ENCODE measurements at places on chromosomes 1 and 21.

- peak; percentile 29 for DNase-seq
Observed at GRCh38 chr1:214520544-214521165, 30.7 kb downstream of the PTPN14 start.

- no peak for DNase-seq
Observed at GRCh38 chr1:15709226-15709625, 25.1 kb downstream of the PLEKHM2 start.

GRCh38 chr1:108880850-108881249 is 4.1 kb downstream of the GPSM2 start:
- no peak for DNase-seq

GRCh38 chr1:59136541-59137275 is 160.2 kb upstream of the FGGY start:
- no peak for DNase-seq

DNA sequence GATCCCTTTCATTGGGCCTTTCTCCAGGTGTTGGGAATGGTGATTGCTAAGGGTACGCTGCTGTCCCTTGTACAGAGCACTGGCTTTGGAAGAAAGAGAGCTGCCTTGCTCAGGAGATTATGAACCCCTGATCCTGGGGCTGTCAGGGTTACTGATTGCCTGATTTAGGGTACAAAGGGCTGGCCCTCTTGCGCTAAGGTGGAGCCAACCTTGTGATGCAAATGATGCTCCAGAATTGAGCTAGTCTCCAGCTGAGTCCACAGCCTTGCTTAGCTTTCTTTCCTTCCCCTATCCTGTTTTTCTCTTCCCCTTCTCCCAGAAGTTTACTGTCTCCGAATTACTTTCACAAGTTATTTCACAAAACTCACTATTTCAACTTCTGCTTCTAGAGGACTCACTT is 334.7 kb downstream of the AMY1C start:
- DNase-seq = no peak

DNA sequence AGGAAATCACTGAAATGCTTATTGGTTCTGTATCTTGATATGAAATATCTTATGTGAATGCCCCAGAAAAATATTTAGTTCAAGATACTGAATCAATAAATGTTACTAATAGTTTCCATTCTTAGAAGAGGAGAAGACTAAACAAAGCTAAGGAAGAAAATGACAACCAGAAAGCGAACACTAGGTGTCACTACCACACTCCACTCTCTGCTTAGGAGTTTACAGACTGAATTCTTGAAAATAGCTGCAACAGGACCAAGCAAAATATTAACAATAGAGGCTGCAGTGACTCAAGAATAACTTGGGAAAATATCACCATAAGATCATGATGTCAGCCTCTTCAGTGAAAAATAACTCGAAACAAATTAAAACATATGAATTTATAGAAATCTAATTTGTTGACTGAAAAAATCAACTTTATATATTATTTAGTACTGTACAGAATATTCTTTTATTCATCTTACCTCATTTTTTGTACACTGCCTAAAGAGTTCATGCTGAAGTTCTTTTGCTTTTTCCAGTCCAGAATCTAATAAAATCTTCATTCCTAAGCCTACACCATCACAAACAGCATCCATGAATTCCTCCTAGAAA is 61.6 kb downstream of the KIF14 start:
- DNase-seq = no peak

DNA sequence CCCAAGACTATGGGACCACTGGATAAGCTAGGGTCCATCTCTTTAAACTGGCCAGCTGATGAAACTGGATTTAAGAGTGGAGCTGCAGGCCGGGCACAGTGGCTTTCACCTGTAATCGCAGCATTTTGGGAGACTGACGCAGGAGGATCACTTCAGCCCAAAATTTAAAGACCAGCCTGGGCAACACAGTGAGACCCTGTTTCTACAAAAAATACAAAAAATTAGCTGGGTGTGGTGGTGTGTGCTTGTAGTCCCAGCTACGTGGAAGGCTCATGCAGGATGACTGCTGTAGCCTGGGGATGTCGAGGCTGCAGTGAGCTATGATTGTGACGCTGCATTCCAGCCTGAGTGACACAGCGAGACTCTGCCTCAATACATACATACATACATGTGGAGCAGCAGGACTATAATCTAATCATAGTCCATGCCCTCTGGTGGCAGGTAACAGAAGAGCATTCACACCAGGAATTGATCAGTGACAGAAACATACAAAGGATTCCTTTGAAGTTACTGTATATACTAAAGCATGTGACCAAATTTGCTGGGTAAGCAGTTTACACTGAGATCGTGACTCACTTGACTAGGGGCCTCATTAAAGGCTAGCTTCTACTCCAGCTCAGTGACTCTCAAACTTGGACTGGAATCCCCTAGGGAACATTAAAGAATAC is 101.5 kb upstream of the SLFNL1 start:
- no peak for DNase-seq

GRCh38 chr1:12276225-12276624 is 46.4 kb downstream of the VPS13D start:
- DNase-seq = no peak

GRCh38 chr21:42746593-42747275 is 93.3 kb downstream of the PDE9A start:
- no peak for DNase-seq

- no peak for DNase-seq
Observed at GRCh38 chr1:62076286-62076685, 118.4 kb upstream of the L1TD1 start.

DNA sequence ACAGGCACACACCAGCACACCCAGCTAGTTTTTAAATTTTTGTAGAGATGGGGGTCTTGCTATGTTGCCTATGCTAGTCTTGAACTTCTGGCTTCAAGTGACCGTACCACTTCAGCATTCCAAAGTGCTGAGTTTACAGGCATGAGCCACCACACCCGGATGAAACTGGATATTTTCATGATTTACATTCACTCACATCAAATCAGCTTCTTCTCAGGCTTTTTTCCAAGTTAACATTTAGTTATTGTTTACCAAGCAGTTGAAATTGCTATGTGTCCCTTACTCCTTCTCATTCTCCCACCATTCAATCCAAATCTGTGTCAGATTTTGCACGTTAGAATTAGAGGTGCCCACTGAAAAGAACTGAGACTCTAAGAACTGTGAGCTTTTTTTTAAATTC is 18.4 kb downstream of the RIT1 start:
- DNase-seq = no peak

GRCh38 chr1:52162947-52163346 is 21.1 kb downstream of the ZFYVE9 start:
- no peak for DNase-seq

- no peak for DNase-seq
Observed at GRCh38 chr1:220703305-220703704, 13.1 kb downstream of the C1orf115 start.

- no peak for DNase-seq
Observed at GRCh38 chr1:225691861-225692516, 39.1 kb upstream of the ENAH start.

DNA sequence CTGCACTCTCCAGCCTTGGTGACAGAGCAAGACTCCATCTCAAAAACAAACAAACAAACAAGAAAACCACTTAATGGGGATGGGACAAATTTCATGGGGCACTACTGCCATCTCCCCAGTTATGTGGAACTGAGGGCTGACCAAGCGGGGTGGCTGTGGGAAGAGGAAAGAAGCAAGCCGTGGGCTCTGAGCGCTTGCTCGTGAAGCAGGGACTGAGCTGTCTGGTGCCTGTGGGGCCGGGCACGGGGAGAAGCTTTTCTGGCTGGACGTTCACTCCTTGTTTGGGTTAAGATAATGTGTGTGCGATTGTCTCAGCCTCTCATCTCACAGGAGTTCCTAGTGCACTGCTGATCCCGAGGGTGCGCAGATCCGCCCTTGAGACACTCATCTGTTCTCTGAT is 22.0 kb upstream of the KIF26B start:
- no peak for DNase-seq

- no peak for DNase-seq
Observed at GRCh38 chr1:30386156-30386926, 337.0 kb downstream of the MATN1 start.

DNA sequence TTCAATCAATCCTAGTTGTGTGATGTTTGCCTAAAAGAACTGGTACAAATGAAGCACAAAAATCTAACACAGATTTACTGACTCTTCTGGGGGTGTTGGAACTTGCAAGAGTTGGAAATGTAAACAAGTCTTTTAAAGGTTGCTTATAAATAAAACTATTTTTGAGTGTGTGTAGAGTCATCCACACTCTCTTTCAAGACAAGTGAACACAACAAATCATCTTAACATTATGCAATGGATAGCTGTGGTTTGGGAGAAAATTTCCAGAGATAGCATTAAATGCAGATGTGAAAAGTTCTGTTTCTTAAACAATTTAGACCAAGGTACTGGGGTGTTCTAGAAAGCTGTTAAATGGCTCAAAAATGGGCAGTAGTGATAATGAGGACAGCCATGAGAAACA is 28.7 kb downstream of the C1orf87 start:
- no peak for DNase-seq

DNA sequence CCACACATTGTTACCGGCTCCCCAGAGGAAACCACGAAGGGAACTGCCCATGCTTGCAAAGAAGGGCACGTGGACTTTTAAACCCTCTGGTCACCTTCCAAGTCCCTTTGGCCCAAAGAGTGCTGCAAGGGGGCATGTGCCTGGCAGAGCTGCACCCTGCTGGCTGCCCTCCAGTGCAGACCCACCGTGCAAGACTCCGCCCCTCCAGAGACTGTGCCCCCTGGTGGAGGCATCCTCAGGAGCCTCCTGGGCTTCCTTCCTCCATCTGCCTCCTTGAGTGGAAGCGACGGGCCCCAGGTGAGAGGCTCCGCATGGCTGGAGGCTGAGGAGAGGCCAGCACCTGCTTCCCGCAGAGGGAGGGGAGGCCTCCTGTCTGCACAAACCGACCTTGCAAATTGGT is 100.6 kb downstream of the CRYAA start:
- no peak for DNase-seq

GRCh38 chr1:244354810-244355278 is 96.9 kb downstream of the ADSS2 start:
- no peak for DNase-seq

- DNase-seq = no peak
Observed at GRCh38 chr1:110487726-110488125, 31.2 kb downstream of the KCNA10 start.

GRCh38 chr21:23874271-23874670 is 1733.0 kb downstream of the MRPL39 start:
- DNase-seq = no peak

DNA sequence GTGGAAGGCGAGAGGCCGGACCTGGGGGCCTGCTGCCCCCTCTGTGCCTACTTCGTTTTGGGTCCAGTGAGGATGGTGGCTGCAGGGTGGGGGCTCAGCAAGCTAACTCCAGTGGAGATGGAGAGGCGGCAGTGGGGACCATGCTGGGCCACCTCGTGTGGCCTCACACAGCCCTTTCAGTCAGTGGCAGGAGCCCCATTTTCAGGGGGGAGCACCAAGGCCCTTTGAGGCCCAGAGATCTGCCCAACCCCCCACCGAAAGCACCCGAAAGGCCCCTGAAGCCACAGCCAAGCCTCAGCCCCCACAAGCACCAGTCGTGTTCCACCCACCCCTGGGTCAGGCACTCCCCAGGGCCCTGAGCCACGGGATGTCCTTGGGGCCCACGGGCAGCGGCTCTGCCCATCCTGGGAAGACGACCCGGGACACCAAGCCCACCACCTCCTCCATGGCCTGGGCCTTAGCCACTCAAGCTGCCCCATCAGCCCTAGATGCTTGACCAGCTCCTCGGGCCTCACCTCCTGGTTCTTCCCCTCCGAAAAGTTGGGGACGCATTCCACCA is 345 bp downstream of the FTCD start:
- DNase-seq = no peak

DNA sequence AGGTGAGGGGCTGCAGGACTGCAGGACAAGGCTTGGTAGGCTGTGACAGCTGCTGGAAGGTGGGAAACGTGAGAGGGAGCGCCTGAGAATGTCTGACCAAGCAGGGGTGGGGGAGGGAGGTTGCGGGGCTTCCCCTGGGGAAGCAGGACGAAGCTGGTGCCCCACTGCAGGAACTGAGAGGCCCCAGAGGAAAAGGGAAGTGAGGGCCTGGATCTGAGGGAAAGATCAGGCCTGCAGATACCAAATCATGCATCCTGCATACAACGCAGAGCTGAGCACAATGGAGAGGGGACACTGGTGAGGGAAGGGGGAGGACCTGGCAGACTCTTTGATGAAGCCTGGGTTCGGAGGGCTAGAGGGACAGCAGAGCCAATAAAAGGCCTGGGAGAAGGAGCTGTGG is 65.7 kb upstream of the BACE2 start:
- DNase-seq = no peak

DNA sequence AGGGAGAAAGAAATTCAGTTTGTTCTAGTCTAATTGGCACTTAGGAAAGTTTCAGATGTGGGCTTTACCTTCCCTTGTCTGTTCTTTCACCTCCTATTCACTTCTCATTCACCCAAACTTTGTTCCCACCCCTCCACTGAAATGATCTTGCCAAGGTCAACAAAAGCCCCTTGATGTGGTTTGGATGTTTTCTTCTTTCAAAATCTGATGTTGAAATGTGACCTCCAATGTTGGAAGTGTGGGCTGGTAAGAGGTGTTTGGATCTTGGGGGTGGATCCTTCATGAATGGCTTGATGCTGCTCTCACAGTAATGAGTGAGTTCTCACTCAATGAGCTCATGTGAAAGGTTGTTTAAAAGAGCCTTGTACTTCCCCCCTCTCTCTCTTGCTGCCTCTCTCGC is 379.3 kb downstream of the HHIPL2 start:
- DNase-seq = no peak

- no peak for DNase-seq
Observed at GRCh38 chr1:41695118-41695745, 210.7 kb upstream of the EDN2 start.

GRCh38 chr1:7552402-7552801 is 218.7 kb upstream of the VAMP3 start:
- DNase-seq = no peak

DNA sequence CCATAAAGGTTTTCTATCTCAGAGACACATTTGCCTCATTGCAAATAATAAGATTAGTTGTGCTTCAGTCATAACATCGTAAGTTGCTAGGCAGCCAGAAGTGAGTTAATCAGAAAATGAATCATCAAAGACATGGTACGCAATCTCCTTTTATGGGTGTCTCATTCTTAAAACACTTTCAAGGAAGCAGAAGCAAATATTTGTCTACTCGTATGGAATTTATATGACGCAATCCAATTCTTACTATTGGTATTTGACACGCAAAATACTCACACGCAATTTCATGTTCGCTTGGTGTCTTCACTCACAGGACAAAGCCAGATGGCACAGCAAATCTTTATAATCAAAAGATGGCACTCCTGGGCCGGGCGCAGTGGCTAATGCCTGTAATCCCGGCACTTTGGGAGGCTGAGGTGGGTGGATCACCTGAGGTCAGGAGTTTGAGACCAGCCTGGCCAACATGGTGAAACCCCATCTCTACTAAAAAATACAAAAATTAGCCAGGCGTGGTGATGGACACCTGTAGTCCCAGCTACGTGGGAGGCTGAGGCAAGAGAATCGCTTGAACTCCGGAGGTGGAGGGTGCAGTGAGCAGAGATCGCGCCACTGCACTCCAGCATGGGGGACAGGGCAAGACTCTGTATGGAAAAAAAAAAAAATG is 56.4 kb downstream of the HLCS start:
- DNase-seq = no peak

- no peak for DNase-seq
Observed at GRCh38 chr21:28579986-28580550, 412.6 kb downstream of the LTN1 start.

- DNase-seq = no peak
Observed at GRCh38 chr1:1156140-1157032, 17.3 kb upstream of the TTLL10 start.

- no peak for DNase-seq
Observed at GRCh38 chr1:241749041-241749944, 97.2 kb downstream of the WDR64 start.

GRCh38 chr1:207428783-207429182 is 25.3 kb upstream of the CR2 start:
- DNase-seq = no peak

GRCh38 chr1:208159555-208160258 is 84.5 kb downstream of the PLXNA2 start:
- no peak for DNase-seq

Measured in NCI-H187 treated with DMSO at 0.1 percent for 48 hours (cell line).